ENCODE measurements at places on chromosomes 4 and X.

- DNase-seq, result peak; percentile 15
Observed at GRCh38 chrX:120790118-120790517, 85.5 kb downstream of the CT47B1 start.

- no peak for DNase-seq
Observed at GRCh38 chr4:78459327-78459726, 92.2 kb upstream of the ANXA3 start.

DNA sequence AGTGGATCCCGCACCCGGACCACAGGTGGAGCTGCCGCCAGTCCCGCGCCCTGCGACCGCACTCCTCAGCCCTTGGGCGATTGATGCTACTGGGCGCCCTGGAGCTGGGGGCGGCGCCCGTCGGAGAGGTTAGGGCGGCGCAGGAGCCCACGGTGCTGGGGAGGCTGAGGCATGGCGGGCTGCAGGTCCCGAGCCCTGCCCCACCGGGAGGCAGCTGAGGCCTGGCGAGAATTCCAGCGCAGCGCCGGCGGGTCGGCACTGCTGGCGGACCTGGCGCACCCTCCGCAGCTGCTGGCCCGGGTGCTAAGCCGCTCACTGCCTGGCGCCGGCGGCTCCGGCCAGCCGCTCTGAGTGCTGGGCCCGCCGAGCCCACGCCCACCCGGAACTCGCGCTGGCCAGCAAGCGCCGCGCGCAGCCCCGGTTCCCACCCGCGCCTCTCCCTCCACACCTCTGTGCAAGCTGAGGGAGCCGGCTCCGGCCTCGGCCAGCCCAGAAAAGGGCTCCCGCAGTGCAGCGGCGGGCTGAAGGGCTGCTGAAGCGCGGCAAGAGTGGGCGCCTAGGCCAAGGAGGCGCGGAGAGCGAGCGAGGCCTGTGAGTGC, 1256.5 kb downstream of the STIM2 start:
- DNase-seq, result no peak

DNA sequence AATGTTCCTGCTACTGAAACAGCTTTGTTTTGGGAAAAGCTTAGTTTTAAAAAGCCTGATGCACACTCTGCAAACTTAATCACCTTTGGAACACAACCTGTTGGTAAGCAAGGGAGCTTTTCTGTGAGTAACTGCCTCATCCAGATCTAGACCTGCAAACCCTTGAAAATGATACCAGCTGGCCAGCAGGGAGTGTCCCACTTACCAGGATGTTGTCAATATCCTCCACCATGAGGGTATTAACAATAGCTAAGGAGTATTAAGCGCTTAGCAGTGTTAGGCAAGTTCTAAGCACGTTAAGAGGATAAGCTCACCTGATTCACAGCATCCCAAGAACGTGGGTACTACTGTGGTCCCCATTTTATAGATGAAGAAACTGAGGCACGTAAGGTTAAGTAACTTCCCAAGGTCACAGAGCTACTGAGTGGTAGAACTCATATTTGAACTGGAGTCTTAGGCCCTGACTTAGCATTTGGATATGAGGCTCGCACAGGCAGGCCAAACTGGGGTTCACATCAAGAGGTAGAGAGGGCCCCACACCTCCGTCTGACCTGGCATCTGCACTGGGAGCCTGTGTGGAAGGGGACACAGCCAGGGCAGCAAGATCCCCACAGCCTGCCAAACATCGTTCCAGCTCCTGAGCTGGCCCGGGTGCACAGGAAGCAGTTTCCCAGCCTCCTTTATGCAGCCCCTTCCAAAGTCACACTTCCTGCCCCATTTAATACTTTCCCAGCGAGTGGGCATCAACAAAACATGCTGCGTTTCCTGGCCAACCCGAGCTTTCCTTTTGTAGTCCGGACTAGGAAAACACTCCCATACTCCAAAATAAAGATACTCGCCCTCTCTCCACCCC, 32.7 kb downstream of the IRF2 start:
- DNase-seq, result no peak

GRCh38 chr4:142407596-142407995, 438.5 kb downstream of the INPP4B start:
- DNase-seq, result no peak

DNA sequence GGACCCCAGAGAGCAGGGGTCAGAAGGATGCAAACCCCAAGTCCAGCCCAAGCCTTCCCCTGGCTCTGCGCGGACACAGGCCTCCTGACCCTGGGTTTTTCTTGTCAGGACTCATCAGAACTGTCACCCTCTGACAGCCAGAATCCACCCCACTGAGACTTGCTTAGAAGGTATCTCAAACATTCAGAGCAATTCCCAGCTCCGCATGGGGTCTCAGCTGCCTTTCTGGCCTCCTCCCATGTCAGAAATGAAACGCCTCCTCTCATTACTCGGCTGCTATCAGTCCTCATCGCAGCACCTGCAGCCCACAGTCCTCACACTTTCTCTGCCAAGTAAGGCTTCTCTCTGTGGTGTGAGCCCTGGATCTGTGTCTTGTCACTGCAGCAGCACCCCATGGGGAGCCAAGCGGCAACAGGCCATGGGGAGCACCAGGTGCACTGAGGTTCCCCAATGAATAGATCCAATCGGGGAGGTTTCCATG, 97.8 kb downstream of the WFS1 start:
- DNase-seq, result no peak

GRCh38 chrX:13540602-13541001, 28.8 kb upstream of the EGFL6 start:
- no peak for DNase-seq

- no peak for DNase-seq
Observed at GRCh38 chr4:52638717-52639116, 20.4 kb downstream of the USP46 start.

GRCh38 chr4:55077577-55077976, 47.8 kb downstream of the KDR start:
- no peak for DNase-seq

DNA sequence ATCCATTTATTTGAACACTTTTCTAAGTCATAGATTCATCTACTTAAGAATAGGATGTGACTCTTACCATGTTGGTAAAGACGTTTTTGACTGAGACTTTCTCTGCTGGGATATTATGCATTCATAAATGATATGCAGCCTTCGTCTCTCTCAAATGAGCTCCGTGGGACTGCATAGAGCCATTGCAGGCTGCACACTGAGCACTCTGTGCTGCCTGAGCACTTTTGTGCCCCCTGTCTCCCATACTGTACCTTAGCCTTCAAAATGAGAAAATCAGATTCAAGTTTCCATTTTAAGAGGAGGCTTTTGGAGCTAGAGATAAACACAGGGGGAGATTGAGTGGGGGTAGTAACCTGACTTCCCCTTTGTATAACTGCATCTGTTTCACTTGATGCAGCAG, 433.6 kb downstream of the ZIC3 start:
- DNase-seq, result no peak

DNA sequence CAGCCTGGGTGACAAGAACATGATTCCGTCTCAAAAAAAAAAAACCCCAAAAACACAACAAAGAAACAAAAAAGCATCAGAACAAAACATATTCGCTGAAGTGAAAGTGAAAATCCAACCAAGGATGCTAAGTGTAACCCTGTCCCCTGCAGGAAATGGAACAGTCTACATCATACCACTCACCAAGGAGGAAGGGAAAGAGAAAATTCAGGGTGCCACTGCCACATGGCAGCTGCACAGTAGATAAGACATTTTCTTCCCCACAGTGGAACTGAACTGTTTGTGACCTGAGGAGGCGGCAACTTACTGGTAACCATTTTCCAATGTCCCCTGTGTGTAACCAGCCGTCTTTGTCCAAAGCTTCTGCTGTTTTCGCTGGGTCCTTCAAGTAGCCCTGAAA, 28.2 kb upstream of the CENPU start:
- peak; percentile 26 for DNase-seq

DNA sequence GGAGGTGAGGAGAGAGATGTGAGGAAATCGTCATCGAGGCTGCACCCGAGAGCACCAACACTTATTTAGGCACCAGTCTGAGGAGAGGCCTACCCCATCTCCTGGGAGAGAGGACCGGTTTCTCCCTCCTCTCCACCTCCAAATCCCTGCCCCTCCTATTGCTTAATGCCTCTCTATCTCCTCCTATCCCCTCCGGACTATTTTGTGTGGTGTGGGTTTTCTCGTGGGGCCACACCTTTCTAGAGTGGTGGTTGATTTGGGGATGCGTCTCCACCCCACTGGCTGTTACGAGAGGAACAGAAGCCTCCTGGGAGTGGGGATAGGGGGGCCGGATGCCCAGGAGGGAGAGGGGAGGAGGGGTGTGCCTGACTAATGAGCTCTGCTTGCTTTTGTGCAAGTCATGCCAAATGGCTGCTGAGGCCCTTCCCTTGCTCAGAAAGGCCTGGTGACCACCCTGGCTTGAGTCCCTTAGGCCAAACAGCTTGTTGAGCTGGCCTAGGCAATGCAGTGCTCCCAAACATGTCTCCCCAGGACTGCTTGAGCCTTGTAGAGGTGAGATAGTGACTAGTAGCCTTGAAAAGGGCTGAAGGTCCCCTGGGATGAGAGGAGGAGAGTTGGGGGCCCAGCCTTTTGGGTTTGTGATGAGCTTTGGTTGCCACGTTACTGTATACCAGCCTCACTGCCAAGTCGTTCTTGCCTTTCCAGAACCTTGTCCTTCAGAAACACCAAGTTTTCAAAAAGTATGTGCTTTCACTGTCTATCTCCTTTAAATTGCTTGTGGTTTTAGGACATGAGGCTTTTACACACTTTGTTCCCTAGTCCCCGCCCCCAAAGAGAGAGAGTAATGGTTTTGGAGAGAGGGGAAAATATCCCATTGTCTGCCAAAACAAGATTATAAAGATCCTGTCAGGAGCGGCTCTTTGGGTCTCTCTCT, 1.2 kb downstream of the MSN start:
- peak; percentile 67 for DNase-seq

GRCh38 chrX:24561121-24561520, 86.0 kb downstream of the PCYT1B start:
- no peak for DNase-seq

- DNase-seq, result peak; percentile 37
Observed at GRCh38 chrX:12701628-12702027, 89.6 kb upstream of the PRPS2 start.

DNA sequence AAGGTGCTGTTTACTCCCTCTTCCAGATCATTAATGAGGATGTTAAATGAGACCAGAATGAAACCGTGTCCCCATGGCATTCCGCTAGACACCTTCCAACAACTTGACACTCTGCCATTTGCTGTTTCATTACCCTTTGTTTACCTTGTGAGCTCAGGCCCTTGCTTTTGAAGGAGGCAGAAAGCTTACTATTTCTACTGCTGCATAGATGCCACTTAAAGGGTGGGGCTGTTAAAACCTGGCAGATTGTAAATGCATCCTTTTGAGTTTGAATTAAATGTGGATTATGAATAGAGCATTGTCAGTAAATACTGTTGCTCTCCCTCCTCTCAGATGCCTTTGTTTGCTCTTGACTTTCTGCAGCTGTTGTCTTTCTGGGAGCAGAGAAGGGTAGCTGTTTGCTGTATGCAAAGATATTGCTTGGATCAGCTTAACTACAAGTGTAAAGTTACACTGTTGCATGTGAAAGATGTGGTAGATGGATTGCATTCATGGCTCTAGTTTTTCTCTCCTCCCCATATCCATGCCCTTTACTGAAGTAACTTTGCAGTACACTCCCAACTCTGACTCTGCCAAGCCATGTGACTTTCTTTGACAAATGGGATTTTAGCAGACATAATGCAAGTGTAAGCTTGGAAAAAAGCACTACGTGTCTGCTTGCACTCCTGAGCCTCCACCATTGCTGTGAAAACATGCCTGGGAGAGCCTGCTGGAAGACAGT, 75.0 kb upstream of the DHX15 start:
- DNase-seq, result no peak

DNA sequence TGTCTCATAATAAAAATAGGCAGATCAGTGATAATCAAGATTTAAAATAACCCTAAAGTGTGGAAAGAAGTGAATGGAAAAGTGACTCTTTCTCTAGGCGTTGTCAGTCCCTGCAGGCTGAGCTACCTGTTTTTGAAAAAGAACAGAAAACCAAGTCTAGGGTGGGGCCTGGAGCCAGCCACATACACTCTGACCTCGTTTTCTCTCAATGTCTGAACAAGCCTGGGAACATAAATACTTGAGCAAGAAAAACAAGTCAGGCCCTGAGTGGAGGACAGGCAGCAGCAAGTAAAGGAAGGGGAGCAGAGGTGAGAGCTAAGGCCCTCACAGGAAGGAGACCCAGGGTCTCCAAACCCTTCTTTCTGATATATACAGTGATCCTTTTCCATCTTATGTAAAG, 91.7 kb upstream of the HPF1 start:
- no peak for DNase-seq

- no peak for DNase-seq
Observed at GRCh38 chrX:54978448-54978847, 15.5 kb downstream of the PFKFB1 start.

DNA sequence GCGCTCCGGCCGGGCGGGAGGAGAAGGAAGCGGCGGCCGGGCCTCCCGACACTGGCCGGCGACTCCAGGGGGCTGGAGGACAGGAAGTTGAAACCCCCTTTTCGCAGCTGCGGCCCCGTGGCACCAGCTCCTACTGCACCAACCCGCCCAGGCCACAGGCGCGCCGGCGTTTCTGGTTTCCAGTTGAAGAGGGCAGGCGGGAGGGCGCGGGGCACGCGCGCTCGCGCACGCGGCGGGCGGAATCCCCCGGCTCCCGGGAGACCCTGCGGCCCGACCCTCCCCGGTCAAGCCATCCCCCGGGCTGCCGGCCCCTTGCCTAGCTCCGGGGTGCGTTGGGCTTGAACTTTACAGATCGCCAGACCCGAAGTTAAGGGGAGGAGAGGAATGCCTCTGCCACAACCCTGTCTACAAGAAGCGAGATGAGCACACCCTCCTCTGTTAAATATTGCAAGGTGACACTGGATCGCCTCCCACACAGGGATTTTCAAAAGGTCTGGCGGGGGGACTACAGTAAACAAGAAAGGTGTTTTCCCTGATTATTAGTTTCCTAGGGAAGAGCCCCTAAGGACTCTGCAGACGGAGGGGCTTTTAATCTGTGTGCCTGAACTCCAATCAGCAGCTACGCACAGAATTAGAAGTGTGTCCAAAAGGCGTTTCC, 1.4 kb downstream of the ELOVL6 start:
- DNase-seq, result peak; percentile 62

GRCh38 chr4:37322122-37322521, 77.6 kb downstream of the NWD2 start:
- no peak for DNase-seq

GRCh38 chr4:71212216-71212615, 126.6 kb upstream of the SLC4A4 start:
- no peak for DNase-seq

- DNase-seq, result no peak
Observed at GRCh38 chrX:121649417-121649816, 602.0 kb downstream of the GLUD2 start.

DNA sequence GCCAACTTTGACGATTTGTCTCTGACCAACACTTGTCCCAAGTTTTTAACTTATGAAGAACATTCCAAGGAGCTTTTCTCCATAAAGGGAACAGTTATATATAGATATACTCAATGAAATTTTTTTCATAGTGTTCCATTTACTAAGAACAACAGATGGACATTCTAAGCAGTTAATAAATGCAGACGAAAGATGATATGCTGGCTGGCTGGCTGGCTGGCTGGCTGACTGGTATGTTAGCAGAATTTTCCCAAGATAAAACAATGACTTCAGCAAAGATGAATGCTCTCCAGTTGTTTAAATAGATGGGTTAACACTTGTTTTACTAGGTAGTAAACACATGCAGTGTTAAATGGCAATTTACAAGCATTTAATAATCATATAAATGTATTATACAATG, 62.2 kb downstream of the SPANXN3 start:
- no peak for DNase-seq

All from stimulated activated CD4-positive, alpha-beta T cell treated with anti-CD3 and anti-CD28 coated beads, Interleukin-1b, Interleukin-23, amount 100 ng/mL, for 48 hours (primary cell).